ENCODE measurements at places on chromosomes 3 and 15. TPM values are rescaled to one million over a fixed set of nuclear protein-coding genes. Genes with fewer than 3 reads are reported as not detected.

GRCh38 chr3:114128231-114128630 lies 50.6 kb downstream of the DRD3 start:
- no peak for DNase-seq

CISH gene
- 6.2 TPM for total RNA-seq

GRCh38 chr3:189727158-189727557 lies 96.0 kb downstream of the TP63 start:
- DNase-seq, result no peak

CHDH gene
- 46.4 TPM for total RNA-seq

TTLL13 gene
- 0.32 TPM for total RNA-seq

MAN2C1 gene
- total RNA-seq, result 229 TPM

DNA sequence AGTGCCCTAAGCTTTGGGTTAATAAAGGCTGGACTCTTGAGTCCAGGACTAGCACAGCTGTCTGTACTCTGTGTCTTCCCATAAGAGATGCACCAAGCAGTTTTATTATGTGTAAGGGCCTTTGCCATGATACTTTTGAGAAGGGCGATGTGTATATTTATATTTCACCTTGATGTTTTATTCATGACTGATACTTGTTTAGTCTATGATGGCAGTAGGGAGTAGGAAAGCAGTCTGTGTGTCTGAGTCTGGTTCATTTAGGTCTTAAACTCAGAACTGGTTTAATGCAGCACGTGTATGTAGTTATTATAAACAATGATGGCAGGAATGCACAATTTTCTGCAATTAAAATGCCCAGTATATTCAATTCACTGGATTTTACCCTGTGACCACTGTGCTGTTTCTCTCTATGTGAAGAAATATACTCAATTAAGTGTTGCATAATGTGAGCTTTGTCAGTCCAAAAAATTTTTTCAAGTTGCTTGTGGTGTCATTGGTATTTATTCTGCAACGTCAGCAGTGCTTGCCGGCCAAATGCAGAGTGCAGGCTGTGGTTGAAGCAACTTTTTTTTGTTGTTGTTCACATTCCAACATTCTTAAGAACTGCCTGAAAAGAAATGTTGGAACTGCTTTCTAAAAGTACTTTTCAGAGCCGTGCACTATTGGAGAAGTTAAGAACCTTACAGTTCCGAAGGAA lies 423.7 kb upstream of the SEMA6D start:
- peak; percentile 66 for DNase-seq

CHRM5 gene
- total RNA-seq, result not detected

DNA sequence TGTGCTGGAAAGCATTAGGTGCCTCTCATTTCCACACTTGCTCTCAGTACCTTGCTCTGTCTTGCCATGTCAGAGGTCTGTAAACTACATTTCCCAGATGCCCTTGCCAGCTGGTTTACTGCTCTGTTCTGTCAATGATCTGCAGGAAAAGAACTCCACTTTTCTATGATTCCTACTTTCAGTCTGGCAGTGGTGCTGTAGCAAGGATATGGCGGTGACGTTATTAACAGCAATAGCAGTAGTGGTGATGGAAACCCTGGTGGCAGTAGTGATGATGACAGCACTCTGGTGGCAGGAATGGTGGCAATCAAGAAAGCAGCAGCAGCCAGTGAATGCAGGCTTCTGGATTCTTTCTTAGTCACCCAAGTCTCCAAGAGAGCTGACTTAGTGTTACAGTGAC lies 665.2 kb downstream of the DIPK2A start:
- no peak for DNase-seq

- no peak for DNase-seq
Observed at GRCh38 chr3:38964646-38965045, 87.1 kb downstream of the SCN11A start.

FAM107A gene
- 6.4 TPM for total RNA-seq

- no peak for DNase-seq
Observed at GRCh38 chr3:20990896-20991295, 760.1 kb downstream of the ZNF385D start.

SPATA12 gene
- 0.43 TPM for total RNA-seq

GPR27 gene
- total RNA-seq, result 4.5 TPM

DNA sequence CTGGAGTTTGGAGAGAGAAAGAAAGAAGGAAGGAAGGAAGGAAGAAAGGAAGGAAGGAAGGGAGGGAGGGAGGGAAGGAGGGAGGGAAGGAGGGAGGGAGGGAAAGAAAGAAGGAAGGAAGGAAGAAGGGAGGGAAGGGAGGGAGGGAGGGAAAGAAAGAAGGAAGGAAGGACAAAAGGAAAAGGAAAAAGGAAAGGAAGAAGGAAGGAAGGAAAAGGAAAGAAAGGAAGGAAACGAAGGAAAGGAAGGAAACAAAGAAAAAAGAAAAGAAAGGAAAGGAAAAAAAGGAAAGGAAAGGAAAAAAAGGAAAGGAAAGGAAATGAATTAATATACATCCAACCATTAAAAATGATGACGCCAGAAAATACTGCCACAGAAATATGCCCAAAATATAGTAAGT lies 18.7 kb upstream of the OR4F6 start:
- DNase-seq, result no peak

- DNase-seq, result no peak
Observed at GRCh38 chr3:149703466-149703865, 45.6 kb upstream of the WWTR1 start.

DNA sequence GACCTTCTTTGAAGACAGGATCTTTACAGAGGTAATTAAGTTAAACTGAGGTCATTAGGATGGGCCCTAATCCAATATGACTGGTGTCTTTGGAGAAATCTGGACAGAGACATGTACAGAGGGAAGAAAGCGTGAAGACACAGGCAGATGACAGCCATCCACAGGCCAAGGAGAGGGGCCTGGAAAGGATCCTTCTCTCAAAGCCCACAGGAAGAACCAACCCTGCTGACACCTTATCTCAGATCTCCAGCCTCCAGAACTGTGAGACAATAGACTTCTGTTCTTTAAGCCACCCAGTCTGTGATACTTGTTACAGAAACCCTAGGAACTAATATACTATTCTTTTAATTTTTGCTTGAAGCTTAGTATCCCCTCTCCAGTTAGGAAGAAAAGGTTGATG lies 74.2 kb downstream of the WDR76 start:
- DNase-seq, result no peak
